Fibroblast of upper back skin (primary cell): ENCODE measurements at places on chromosomes 12 and 14.
A peak's percentile ranks its signal among the peaks of the same experiment; 100 is the strongest.

DNA sequence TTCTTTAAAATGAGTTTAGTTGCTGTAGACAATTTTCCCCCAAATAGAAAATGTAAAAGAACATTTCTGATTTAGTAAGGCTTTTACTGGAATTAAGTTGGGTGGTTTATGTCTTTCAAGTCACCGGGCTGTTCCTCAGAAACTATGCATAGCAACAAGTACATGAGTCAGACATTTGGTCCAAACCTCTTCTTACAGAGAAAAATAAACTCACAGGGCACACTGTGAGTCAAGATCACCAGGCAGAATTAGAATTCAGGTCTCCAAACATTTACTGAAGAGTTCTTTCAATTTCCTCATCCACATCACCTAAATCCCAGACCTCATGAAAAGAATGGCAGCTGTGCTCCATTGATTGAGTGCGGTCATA lies 476.1 kb upstream of the SOX5 start:
- no peak for DNase-seq

DNA sequence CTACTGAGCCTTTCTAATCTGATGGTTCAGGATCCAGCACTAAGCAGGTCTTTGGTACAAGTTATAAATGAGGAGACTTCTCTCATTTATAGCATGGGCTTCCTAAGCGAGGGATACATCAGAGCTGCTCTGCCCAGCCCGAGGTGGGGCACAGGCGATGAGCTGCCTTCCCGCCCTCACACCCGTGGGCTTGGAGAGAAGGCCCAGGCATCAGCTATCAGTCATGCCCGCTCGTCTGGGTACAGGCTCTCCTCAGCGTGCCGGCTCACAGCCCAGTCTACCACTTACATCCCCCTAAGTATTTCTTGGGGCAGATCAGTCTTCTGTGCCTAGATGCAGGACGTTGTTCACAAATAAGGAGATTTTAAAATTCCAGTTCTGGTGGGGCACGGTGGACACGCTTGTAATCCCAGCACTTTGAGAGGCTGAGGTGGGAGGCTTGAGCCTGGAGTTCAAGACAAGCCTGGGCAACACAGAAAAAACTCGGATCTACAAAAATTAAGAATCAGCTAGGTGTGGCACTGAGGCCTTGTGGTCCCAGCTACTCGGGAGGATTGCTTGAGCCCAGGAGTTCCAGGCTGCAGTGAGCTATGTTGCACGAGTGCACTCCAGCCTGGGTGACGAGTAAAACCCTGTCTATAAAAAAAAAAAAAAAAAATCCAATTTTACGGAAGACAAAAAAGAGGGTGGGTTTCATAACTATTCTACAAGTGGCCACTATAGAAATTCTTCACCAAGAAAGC lies 57.0 kb downstream of the CCDC88C start:
- DNase-seq, result no peak

GRCh38 chr14:66078006-66078405 lies 408.2 kb upstream of the CCDC196 start:
- DNase-seq, result peak; percentile 6

DNA sequence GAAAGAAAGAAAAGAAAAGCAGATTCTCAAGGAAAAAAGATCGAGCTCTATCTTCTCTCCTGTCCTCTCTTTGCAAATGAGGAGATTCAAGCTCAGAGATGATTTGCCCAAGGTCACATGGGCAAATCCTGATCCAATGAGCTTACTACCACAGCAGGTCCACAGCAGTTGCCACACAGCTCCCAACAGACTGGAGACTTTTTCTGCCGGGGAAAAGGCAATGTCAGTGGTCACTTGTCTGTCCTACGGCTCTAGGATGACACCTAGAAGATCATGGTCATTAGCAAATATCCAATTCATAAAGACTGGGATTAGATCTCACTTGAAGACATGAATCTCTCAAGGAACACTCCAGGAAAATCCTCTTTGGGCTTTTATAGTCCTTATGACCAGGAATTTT lies 58.8 kb downstream of the TTC7B start:
- no peak for DNase-seq

GRCh38 chr12:6038160-6038559 lies 86.3 kb downstream of the VWF start:
- peak; percentile 63 for DNase-seq

GRCh38 chr12:127711108-127711507 lies 555.9 kb upstream of the TMEM132C start:
- DNase-seq, result no peak

DNA sequence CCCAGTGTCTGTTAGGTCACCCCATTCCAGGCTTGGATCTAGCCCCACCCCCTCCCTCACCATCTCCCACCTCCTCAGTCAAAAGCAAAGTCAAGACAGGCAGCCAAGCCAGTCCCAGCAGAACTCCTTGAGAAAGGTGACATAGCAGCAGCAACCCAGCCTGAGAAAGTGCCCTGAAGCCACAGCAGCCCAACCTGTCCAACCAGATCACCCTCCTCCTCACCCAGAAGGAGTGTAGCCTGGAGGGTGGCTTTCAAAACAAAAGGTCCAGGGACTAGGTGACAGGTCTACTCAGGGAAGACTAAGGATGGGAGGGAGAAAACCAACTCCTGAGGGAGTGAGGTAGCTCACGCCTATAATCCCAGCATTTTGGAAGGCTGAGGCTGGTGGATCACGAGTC lies 5.2 kb downstream of the RAB15 start:
- no peak for DNase-seq

GRCh38 chr14:93788293-93788542 lies at the start of gene PRIMA1:
PRIMA1 (minus strand) TSS chr14:93788485; CDS start chr14:93787718, 767 bp downstream.
- DNase-seq, result no peak

DNA sequence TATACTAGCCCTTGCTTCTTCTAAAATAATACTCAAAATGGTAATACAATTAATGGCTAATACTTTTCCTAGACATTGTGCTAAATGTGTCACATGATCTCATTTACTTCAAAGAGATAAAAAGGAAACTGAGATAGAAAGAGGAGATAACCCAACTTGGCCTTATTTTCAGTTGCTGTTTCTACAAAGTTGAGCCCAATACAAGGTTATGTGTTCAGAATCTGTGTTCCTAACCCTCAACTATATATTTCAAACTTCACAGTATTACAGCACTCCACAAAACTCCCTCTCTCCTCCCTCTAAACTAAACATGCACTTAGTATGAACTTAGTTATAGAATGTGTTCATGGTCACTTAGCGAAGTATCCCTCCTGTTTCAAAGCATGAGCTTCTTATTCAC lies 277.9 kb downstream of the CCER1 start:
- DNase-seq, result no peak

DNA sequence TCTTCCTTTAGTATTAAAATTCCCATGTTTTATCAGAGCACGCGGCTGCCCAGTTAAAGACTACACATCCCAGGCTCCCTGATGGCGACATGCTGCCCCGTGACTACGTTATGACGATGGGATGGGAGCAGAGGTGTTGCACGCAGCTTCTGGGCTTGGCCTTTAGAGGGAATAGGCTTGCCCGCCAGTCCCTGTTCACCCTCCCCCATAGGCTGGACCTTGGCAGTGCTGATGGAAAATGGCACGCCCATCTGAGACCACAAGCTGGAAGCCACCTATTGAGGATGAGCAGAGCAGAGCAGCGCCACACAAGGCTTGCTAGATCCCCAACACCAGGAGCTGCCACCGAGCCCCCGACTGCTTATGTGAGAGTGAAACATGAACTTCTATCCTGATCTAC lies 24.7 kb downstream of the TTC7B start:
- DNase-seq, result no peak

DNA sequence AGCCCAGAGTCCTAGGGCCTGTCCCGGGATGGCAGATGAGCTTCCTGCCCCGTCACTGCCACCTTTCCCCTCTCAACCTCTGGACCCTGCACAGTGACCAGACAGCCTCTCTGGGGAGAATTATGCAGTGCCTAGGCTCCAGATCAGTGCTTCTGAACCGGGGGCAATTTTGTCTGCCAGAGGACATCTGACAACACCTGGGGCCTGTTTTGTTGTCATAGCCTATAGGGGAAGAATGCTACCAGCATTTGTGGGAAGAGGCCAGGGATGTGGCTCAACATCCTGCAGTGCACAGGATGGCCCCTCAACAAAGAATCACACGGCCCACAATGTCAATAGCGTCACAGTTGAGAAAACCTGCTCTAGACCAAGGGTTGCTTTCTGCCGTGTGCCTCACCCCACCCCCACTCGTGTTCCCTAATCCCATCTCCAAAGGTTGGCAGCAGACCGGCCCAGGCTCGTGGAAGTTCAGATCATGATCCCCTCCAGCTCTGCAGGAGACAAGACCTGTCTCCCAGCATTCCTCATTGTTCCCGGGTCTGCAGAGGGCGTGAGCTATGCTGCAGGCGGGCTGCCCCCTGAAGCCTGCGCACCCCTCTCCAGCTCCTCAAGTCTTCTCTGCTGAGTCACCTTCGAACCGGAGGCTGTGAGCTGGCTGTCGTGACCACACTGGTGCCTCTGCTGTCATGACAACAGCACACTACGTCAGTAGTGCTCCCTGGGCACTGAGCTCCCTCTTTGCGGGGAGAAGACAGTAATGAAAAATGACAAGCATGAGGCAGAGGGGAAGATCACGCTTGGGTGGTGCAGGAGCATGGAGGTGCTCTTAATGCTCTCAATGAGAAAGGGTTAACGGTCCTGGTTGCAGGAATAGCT lies 2.0 kb upstream of the GAPDH start:
- peak; percentile 99 for DNase-seq

GRCh38 chr12:93043192-93043876 lies 114.2 kb upstream of the EEA1 start:
- DNase-seq, result no peak

DNA sequence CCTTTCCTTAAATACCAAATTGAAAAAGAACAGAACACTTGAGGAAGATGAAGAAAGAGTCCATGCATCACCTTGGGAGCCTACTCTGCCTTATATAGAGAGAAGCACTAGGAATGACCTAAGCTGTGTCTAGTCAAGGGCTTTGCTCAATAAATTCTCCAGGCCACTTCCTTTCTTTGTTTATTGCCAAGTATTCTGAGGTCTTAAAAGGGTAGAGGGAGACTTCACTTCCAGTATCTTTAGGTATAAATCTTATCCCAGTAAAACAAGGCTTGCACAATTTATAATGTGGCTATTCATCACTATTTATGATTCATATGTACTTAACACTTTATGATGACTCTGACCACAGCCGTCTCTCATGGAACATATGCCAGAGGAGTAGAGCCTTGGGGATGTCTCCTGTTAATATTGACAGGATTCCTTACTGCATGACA lies 85.1 kb upstream of the ARHGAP5 start:
- peak; percentile 99 for DNase-seq

DNA sequence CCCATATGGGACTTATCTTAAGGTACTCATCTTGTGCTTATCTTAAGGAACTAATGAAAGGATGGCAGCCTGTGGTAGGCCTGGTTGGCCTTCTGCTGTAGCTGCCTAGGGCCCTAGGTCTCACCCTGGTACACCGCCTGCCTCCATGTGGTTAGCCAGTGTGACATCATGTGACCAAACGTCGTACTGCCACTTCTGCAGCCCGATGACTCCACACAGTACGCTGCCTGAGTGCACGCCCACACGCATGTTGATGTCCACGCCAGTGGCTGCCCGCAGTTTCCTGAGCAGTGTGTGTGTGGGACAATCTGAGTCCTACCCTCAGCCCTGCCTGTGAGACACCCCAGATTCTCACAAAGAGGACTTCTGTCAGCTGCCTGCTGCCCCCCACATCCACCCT lies 5.1 kb downstream of the ADCY4 start:
- DNase-seq, result no peak

- DNase-seq, result no peak
These were observed 10.1 kb downstream of the XRCC3 start for GRCh38 chr14:103705118-103705503.

DNA sequence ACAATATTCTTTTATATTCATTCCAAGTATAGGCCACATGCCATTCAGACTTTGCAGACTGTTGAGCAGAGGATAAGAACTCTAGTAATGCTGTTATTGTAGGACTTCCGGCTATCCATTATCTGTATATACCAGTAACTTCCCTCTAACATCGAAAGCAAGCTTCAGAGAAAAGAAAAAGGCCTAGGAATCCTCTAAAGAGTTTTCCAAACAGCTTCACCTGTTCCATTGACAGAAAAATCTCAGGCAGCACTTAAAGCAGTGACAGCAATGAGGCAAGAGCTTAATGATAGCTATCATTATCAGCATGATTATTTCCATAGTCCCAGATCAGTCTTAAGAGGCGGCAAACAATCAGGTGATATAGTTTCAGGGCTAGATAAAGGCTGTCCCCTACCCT lies 1.8 kb downstream of the CPNE8 start:
- no peak for DNase-seq

DNA sequence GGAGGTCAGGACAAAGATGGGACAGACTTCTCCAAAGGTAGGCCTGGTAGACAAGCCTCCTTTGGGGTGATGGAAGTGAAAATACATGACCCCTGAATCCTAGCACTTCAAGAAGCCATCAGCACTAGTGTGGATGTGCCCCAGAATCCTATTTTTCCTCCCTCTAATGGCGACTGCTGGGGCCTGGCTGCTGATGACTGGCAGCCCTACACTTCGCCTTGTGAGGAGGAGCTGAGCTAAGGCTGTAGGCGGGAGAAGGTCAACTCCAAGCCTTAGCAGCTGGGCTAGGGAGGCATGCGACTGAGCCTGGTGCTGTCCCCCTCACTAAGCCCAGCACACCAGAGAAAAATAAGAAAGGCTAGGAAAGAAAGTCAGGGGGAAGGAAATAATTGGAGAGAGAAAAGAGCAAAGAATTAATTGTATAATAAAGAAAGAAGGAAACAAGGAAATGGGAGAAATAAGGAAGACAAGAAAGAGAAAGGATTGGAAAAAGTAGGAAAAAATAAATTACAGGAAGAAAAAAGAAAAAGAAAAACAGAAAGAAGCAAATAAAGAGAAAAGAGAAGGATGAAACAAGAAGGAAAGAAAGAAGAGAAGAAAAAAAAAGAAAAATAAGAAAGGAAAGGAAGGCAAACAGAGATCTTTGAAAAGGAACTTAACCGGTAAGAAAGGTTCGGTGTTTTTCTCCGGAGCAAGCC lies 4.7 kb upstream of the HOXC10 start:
- no peak for DNase-seq

GRCh38 chr12:103933237-103933636 lies 3.0 kb downstream of the HSP90B1 start:
- DNase-seq, result no peak

DNA sequence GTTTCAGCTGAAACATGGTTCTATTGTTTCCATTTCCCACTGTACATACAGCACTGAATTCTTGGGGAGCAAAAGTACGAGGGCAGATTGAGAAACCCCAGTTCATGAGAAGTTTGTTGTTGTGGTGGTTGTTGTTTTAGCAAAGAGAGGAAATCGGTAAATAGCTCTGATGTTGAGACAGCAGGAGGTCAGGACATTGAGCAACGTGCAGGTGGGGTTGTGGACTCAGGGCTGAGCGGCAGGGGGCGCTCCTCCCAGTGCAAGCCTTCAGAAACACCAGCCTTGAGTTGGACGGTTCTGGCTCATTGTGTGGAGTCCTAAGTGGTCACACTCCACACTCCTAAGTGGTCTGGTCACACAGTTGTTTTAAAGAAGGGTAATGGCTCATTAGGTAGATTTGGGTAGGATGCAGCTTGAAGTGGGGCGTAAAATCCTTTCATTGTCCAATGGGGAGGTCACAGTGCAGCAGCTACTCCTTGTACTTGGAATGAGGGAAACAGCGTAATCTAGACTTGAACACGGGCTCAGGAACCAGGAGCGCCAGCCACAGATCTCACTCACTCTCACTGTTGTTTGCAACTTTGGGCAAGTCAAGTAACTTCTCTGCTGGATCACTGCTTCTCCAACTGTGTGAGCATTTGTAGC lies 14.5 kb upstream of the PWP1 start:
- no peak for DNase-seq
